Left colon (tissue), 2 donors: ENCODE measurements at places on chromosomes 3 and 15.

GRCh38 chr3:184937611-184938010 is 125.6 kb downstream of the VPS8 start:
- no peak for DNase-seq

DNA sequence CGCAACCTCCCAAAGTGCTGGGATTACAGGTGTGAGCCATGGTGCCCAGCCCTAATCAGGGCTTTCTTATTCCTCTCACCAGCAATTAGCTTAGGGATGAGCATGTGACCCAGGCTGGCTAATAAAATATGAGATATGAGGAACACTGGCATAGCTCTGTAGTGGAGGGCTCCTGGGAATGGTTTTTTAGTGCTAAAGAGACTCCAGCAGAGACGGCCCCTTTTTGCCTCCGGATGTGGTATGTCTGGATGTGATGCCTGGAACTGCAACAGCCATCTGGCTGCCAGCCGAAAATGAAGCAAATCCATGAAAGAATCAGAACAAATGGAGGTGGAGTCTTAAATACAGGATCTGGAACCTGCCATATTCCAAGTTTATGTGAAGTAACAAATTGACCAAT is 69.1 kb upstream of the MAGI1 start:
- DNase-seq, result no peak

GRCh38 chr3:54982807-54983206 is 54.9 kb upstream of the LRTM1 start:
- no peak for DNase-seq

- DNase-seq, result peak; percentile 39
These were observed 216.2 kb downstream of the ADAMTS17 start for GRCh38 chr15:100125401-100126191.

GRCh38 chr3:14550651-14551611 is 10.8 kb upstream of the GRIP2 start:
- DNase-seq, result no peak

DNA sequence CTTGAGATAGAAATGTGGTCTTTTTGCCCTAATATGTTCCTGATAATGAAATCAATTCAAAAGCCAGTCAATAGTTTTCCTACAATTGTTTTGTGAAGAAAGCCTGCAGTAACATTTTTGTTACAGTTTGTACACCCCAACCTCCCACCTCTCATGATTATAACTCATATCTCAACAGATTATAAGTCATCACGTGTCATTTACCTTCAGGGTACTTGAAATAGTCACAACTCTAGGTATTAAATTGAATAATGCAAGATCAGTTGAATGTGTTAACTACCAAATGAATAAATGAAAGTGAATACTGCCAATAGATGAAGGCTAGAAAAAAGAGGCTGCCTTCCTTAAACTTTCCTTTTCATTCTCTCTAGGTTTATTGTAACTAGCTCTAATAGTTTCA is 32.9 kb upstream of the CTDSPL2 start:
- DNase-seq, result no peak

- DNase-seq, result no peak
These were observed 1.8 kb downstream of the DUOX2 start for GRCh38 chr15:45112143-45112590.

- DNase-seq, result no peak
These were observed 556.1 kb downstream of the PLOD2 start for GRCh38 chr3:145604851-145605250.

DNA sequence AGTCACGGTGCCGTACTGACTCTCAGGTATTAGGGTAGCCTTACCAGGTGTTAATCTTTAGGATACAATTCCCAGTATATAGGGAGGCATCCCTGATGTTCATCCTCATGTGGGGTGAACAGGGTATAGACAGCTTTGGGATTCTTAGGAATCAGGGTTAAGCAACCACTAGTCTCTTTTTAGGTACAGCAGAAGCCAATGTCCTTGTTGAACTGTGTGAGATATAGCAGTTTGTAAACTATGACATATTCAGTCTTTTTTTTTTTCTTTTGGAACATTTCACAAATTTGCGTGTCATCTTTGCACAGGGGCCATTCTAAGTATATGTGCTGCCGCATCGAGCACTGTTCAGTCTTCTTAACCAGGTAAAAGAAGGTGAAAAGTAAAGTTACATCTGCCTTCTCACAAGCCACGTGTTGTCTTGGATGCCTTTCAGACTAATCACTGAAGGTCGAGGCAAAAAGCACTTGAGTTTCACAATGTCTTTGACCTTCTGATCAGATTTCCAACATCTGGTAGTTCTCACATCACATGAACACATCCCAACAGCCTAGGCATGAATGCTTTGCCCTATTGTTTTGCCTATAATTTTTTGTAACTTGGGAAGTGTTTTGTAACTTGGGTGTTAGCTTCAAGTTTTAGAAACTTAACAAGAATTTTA is 17.2 kb downstream of the TSEN2 start:
- DNase-seq, result no peak

DNA sequence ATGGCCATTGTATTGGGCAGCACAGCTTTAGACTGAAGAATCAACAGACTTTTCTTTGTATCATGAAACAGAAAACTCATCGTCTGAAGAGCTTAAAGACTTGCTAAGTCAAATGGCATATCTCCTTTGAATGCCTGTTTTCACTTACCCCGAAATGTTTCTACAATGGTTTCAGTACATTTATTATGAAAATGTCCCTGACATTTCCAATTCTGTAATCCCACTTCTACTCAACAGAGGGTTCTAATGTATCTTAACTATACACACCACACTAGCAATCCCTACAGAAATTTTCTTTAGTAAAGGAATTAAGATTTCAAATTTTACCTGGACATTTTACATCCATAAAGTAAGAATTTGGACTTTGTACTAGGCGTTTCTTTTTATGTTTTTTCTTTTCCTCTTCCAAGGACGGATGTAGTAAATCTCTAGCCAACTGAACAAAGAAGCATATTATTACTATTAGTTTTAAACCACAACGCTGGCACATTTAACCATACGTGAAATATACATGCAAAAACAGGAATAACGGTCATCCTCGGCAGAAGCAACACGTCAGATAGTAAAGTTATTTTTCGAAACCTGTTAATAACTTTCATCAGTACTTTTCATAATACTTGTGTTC is 1.1 kb downstream of the RPS27L start:
- DNase-seq, result no peak

DNA sequence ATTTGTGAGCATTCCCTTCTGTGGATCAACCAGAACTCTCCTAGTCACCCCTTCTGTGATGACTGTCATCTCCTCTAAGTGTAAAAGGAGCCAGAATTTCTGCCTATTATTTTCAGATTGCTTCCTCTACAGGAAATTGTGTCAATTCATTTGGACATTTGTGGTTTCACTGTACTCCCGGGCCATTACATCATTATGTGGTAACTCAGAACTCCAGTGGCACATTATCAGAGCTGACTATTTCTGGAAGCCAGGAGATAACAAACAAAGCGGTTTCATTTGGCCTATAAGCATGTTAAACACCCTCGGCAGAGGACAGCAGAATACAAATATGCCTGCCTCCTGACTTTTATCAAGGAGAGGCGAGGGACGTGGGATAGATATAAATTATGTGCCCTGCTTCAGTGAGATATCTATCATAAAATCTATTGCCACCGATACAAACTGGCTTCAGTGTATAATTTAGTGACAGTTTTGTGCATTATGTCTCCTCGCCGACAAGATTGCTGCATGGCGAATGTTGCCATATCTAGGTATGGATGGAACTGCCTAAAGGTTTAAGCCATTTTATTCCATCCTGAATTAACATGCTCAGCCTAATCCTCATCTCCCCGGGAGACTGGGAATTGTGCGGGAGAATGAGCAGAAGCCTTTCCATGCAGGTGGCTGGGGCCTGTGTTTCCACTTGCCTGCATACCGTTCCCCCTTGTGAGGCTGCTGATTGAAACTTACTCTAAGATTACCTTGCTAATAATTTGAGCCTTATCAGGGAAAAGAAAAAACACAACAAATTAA is 193.4 kb upstream of the SEMA6D start:
- no peak for DNase-seq

- no peak for DNase-seq
These were observed 20.9 kb downstream of the ABHD6 start for GRCh38 chr3:58258392-58259055.

- DNase-seq, result no peak
These were observed 24.2 kb upstream of the TIMP4 start for GRCh38 chr3:12182687-12183441.

GRCh38 chr3:142778541-142778940 is 54.7 kb downstream of the TRPC1 start:
- no peak for DNase-seq

GRCh38 chr3:123521179-123521969 is 63.5 kb downstream of the HACD2 start:
- DNase-seq, result no peak

DNA sequence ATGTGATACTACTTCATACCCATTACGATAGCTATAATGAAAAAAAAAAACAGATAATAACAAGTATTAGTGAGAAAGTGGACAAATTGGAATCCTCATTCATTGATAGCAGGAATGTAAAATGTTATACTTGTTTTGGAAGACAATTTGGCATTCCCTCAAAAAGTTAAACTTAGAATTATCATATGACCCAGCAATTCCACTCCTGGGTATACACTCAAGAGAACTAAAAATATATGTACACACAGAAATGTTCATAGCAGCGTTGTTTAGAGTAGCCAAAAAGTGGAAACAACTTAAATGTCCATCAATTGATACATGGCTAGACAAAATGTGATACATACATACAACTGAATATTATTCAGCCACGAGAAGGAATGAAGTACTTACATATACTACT is 69.9 kb downstream of the PRICKLE2 start:
- no peak for DNase-seq

- peak; percentile 18 for DNase-seq
These were observed 3.8 kb downstream of the TCTA start for GRCh38 chr3:49415931-49416601.

- DNase-seq, result peak; percentile 92
These were observed at the start of gene PRKAR2A for GRCh38 chr3:48847504-48848423. Gene PRKAR2A, minus strand, starts transcription at chr3:48847874. Its CDS starts 278 bp downstream, at chr3:48847596.

DNA sequence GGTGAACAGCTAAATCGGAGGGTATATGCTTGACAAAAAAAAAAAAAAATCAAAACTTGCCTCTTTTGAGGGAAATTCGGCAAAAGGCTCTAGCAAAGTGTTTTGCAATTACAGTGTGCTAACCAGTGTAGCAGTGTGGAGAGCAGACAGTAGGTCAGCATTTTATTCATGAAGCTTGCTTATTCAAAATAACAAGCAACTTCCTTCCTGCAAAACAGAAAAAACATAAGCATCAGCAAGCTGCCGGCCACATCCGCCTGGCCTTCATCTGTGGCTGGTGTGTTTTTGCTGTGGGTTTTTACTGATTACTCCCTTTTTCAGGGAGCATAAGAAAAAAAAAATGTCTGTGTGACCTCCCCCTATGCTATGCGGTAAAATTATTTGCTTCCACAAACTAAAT is 434.1 kb downstream of the OCA2 start:
- no peak for DNase-seq

- peak; percentile 57 for DNase-seq
These were observed 56.6 kb downstream of the MESD start for GRCh38 chr15:80932989-80933388.

- DNase-seq, result no peak
These were observed 703.2 kb downstream of the NLGN1 start for GRCh38 chr3:174100744-174101143.

DNA sequence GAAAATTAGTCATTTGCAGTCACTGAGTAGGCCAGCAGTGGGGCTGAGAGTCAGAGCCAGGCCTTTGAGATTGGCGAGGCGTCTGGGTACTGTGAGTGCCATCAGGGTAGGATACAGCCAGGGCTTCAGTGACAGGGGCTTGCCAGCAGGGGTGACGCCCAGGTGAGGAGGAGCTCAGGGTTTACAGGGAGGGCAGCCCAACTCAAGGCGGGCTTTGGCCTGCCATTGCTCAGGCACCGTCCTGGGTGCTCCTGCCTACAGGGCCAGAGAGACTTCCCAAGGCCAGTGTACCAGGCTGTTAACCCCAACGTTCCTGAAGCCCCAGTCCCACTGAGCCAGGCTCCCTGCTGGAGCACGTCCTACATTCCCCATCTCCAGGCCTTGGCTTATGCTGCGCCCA is 152.0 kb downstream of the FBLN2 start:
- no peak for DNase-seq

- DNase-seq, result no peak
These were observed 110.8 kb downstream of the TBC1D5 start for GRCh38 chr3:17631609-17632008.

GRCh38 chr3:23950293-23950692 is 5.2 kb downstream of the NR1D2 start:
- no peak for DNase-seq

DNA sequence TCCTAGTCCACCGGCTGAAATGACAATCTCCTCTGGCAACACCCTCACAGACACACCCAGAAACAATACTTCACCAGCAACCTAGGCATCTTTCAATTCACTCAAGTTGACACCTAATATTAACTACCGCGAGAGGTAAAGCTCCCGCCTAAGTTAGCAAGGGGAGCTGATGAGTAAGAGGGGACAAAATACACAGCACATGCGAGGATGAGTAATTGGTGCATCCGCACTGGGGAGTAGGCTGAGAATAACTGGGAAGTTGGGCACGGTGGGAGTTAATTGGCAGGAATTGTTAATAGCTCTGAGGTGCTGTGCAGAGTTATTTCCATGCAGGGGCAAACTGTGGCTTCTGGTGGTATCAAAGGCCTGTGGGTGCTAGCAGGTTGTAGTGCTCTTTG is 14.5 kb upstream of the PLD1 start:
- DNase-seq, result no peak

- no peak for DNase-seq
These were observed 206.5 kb downstream of the LPP start for GRCh38 chr3:188360364-188360881.

GRCh38 chr3:42894698-42895579 is 11.0 kb upstream of the ZNF662 start:
- no peak for DNase-seq

DNA sequence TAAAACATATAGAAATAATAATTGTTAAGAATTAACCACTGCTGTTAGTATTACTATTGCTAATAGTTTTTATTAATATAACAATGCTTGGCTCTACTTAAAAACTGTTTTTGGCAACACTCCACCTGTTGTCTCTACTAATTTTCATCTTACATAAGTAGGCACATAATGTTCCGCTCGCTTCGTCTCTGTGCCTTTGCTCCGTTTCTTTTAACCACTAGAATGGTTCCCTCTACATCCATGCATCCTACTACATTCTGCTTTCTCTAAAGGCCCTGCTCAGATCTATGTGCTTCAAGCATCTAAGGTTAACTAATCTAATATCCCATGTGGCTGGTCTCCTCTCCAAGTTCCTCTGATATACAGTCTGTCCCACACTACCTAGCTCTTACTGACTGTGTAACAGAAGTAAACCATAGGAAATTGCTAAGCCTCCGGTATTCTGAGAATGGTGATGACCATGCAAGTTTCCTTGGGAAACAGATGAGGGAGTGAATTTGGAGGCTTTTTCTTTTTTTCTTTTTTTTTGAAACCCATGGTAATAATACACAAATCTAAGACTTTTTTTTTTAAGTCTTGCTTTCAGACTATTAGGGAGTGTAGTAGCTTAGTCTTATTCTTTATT is 138.3 kb downstream of the P3H2 start:
- no peak for DNase-seq

GRCh38 chr3:127801731-127802313 is 20.5 kb downstream of the MGLL start:
- DNase-seq, result no peak

- DNase-seq, result no peak
These were observed 9.7 kb upstream of the CRBN start for GRCh38 chr3:3189102-3189727.

GRCh38 chr15:39250001-39250400 is 330.9 kb upstream of the THBS1 start:
- no peak for DNase-seq

- no peak for DNase-seq
These were observed 83.0 kb downstream of the NPTN start for GRCh38 chr15:73550190-73550589.

- no peak for DNase-seq
These were observed 126.2 kb downstream of the ASB7 start for GRCh38 chr15:100728371-100729201.
